HAP-1 (cell line): ENCODE measurements at places on chromosomes 2 and 18.

- DNase-seq, result no peak
Observed at GRCh38 chr18:54004828-54005227, 219.6 kb downstream of the MBD2 start.

- DNase-seq, result no peak
Observed at GRCh38 chr2:19664646-19665045, 237.1 kb downstream of the TTC32 start.

- no peak for DNase-seq
Observed at GRCh38 chr2:193024791-193025190, 830.1 kb upstream of the TMEFF2 start.

DNA sequence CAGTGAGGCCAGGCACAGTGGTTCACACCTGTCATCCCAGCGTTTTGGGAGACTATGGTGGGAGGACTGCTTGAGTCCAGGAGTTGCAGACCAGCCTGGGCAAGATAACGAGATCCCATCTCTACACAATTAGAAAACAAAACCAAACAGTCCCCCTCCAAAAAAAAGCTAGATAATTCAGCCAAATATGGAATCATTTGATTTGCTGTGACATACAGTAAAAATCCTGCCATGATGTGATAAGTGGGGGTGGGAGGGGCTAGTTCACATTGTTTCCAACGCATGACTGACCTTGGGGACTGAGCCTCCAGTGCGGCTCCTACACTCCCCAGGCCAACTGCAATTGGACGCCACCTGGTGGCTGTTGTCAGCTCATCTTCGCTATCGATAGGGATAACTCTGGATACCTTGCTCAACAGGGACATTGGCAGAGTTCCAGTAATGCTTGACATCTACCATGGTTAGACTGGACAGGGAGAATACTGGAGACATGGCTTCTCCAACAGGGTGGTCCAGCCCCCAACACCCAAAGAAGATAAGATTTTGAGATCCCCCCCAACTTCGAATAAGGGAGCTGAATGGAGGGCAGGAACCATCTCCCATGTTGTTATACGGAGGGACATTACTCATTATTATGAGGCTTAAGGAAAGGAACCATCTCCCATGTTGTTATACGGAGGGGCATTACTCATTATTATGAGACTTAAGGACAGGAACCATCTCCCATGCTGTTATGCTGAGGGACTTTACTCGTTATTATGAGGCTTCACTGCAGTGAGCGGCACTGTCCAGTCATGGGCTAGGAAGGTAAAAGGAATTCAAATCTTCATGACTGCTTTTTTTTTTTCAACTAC is 135.9 kb downstream of the TGIF1 start:
- peak; percentile 84 for DNase-seq

DNA sequence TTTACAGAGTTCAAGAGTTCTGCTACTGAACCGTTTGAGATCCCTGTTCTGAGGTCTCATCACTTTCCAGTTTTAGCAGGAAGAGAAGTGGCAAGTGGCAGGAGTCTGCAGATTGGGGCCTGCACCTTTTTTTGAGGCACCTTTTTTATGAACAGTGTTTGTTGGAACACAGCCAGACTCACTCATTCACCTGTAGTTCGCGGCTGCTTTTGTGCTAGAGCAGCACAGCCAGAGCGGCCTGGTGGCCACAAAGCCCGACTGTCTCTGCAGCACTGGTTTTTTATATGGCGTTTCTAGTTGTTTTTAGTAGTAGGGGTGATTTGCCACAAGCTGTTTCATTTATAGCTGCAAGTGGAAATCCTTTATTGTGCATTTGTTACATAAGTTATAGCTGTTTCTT is 8.6 kb downstream of the ACP1 start:
- DNase-seq, result no peak

- DNase-seq, result no peak
Observed at GRCh38 chr2:209629597-209629996, 142.0 kb upstream of the UNC80 start.

DNA sequence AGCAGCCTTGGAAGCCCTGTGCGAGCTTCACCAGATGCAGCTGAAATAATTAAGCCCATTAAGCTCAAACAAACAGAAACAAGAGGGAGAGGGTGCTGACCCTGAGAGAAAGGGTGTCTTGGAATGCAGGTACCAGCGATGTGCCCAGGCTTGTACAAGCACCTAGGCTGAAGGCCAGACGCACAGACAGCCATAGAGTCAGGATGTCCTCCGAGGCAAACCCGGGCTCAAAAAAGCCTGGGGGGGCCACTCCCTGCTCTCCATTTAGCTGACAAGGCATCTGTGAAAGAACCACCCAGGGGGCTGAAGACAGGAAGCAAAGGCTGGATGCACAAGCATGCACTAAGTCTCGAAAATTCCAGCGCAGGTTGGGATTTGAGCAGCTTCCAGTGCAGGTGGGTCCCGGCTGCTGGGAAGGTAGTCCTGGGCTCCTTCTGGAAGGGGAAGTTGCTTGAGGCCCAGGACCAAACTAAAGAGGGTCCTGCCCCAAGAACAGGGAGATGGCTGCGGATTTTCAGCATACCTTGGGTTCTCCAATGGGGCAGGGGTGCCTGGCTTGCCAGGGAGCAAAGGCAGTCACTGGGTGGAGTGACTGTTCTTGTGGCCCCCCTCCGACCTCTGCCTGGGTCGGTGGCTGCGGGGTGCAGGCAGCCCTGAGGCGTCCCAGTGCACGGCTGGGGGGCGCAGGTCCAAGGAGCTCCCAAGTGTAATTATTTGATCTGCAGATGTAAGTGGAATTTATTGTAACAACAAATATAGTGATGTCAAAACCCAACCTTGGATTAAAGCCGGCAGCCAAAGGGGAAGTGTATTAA is 5.9 kb downstream of the GBX2 start:
- no peak for DNase-seq
